PC-9 (cell line): ENCODE measurements at places on chromosomes 5 and 9.

DNA sequence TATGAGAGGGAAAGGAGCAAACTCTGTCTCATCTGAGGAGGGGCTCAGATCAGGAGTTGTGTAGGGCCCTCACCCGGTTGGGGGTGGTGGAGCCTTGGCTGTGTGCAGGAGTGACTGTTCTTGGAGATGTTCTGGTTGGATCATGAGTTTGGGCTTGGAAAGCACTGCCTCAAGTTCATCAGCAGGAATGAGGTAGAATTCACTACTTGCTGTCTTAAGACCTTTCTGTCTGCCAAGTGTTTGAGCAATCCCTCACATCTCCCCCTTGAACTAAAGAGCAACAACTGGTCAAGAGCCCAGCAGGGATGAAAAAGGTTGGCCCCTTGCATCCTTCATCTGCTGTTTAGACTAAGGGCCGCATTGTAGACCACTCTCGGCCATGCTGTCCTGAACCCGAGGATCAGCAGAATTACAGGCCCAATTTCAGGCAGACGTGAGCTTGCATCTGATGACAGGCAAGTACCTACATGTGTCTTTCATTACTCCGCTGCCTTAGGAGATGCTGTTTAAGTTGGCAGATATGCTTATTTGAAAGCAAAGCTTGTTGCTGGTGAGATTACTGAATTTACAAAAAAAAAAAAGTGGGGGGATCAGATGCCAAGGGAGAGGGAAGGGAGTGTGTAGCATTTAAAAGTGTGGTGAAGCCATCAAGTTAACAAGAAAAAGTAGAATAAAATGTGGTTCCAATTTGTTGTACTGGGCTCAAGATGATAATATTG lies 36.4 kb downstream of the PIK3R1 start:
- no peak for DNase-seq

GRCh38 chr9:8621416-8621815 lies 821.8 kb upstream of the DMAC1 start:
- no peak for DNase-seq

- no peak for DNase-seq
These were observed 199.4 kb downstream of the ESM1 start for GRCh38 chr5:54785729-54786591.

- DNase-seq = no peak
These were observed at the start of gene EIF4EBP3 for GRCh38 chr5:140547508-140548299. Gene EIF4EBP3, plus strand, starts transcription at chr5:140547662. Its CDS starts 76 bp downstream, at chr5:140547738.

- DNase-seq = peak; percentile 11
These were observed 81.4 kb upstream of the ANKRD55 start for GRCh38 chr5:56314529-56314928.

- DNase-seq = no peak
These were observed 235.5 kb downstream of the ARHGEF28 start for GRCh38 chr5:73861313-73861988.
